ENCODE measurements at places on chromosomes 1 and 21.

- DNase-seq, result peak; percentile 77
These were observed 407 bp downstream of the CAMSAP2 start for GRCh38 chr1:200738949-200739651.

DNA sequence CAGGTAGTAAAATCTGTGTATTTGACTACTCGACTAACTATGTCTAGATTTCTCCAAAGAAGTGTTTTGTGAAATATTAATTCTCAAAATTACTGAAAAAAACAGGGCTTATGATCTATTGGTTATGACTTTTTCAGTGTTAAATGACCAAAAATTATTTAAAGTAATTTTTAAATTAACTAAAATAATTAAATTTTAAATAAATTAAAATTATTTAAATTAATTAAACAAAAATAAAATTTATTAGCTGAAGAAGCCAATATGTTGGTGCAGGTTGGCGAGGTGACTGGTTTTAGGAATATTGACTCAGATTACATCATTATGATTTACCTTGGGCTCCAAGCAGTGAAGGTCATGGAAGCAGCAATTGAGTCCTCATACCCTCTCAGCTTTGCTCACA, 483.2 kb downstream of the PTPRC start:
- no peak for DNase-seq

DNA sequence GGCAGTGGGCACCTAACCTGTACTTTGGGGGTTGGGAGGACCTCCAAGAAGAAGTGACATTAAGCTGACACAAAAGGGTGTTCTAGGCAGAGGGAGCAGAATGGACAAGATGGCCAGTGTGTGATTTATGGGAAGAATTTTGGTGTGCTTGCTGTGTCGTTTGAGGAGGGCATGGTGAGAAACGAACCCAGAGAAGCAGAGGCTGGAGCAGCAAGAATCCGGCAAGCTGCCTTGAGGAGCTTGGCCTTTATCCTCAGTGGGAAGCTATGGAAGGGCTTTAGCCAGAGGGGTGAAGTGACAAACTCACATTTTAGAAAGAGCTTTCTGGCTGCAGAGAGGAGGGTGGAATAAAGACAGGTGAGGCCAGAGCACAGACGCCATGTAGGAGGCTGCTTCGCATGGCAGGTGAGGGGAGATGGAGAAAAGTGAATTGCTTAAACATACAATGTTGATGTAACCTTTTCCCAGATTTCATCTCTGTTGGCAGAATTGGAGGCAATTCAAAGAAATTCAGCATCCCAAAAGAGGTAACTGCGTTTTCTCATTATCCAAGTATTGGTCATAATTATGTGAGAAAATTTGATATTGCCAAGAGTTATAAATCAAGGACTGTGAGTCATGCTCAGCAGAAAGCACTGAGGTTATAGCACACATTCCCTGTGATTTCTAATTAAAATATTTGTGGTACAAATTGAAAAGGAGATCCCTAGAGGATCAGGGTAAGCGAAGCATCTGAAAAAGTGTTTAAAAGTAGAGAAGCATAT, 26.5 kb downstream of the TRIM45 start:
- no peak for DNase-seq

DNA sequence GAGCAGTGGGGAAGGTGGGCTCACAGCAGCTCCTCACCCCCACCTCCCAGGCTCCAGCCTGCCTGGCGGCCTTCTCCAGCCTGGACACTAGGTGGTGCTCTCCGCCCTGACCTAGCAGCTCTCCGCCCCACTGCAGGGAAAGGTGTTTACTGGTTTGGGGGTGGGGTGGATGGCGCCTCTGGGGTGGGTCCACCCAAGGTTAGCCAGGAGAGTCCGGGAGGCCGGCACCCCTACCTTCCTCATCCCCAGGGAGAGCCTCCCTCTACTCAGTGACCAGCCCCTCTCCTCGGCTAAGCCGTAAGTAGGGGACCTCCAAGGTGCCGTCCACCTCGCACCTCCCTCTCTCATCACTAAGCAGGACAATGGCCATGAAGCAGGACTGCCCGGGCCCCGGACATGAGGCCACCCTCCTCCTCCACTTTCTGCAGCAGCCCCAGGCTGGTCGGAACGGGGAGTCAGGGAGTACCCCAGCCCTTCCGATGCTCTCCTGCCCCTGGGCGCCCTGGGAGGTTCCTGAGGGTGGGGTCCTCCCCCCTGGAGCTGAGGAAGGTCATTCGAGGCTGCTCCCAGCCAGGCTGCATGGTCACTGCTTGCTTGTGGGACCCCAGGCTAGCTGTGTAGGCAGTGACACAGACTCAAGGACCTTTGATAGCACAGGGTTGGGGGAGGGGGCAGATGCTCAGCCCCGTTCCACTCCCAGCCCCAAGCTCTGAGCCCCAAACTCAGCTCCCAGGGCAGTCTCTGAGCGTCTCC, 101.4 kb upstream of the VAMP3 start:
- peak; percentile 67 for DNase-seq

DNA sequence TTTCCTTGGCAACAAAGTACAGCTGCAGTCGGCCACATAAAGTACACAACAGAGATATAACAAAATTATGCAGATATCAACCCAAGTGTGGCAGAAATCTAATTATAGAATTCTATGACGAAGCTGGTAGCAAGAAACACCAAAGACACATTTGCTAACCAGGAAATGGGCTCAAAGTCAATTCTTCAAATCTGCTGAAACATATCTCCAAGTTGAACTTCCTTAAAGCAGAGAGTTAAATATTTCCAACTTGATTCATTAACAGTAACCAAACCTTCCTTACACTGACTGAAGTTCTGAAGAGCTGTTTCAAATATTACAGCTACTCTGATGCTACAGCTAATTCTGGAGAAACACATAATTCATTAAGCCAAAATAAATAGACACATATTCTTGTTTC, 67.6 kb upstream of the SDC3 start:
- DNase-seq, result no peak

GRCh38 chr1:26145041-26145959, 13.6 kb upstream of the FAM110D start:
- DNase-seq, result peak; percentile 90

- DNase-seq, result no peak
These were observed 592.3 kb upstream of the ADGRL2 start for GRCh38 chr1:81208441-81208840.

DNA sequence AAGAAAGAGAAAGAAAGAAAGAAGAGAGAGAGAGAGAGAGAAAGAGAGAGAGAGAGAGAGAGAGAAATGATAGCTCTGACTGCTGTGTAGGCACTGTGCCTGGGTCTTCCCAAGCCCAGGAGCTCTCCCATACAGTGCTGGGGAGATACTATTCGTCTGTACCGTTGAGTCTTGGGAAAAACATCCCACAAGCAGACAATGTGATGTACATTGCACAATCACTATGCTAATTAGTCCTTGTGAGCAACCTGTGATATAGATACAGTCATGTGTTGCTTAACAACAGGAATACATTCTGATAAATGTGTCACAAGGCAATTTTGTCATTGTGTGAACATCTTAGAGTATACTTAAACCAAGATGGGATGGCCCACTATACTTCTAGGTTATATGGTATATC, 381.0 kb downstream of the HHAT start:
- DNase-seq, result no peak

DNA sequence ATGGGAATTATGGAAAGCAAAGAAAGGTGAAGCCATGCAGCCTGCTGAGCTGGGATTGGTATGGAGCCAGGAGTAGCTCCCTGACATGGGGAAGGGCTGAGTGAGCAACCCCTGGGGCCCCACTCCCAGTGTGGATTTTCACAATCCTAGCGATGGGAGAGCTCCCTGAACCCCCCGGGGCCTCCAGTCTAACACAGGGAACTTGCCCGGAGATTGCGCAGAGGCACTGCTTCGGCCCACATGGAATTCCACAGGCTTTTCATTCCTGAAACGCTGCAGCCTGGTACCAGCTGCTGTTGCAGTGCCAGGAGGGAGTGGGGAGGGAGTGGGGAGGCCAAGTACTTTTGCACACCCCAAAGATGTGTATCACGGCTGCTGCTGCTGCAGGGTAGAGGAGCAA, 110.4 kb upstream of the C21orf91 start:
- no peak for DNase-seq

GRCh38 chr1:205451202-205451601, 4.6 kb downstream of the BLACAT1 start:
- DNase-seq, result no peak

DNA sequence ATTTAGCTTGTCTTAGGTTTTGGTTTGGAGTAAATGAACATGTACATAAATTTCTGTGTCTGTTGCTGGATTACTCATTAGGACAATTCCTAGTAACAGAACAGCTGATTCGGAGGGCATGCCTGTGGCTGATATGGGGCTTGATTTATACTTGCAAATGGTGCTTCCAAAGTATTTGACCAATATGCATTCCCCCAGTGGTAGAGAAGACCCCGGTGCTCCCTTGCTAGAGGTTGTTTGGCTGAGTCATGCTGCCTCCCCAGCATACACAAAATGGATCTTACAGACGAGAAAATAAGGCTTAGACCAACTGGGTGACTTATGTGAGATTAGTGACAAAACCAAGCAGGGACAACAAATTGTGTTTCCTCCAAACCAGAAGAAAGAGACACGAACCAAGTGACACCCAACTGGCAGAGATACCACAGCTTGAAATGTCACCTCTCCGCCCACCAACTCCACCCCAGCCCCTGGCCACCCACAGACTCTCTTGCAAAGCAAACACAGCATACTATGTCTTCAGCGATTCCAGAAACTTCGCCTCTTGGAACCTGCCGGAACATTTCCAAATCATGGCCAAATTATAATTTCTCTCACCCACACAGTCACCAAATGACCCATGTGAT, 75.9 kb upstream of the ETS2 start:
- no peak for DNase-seq

DNA sequence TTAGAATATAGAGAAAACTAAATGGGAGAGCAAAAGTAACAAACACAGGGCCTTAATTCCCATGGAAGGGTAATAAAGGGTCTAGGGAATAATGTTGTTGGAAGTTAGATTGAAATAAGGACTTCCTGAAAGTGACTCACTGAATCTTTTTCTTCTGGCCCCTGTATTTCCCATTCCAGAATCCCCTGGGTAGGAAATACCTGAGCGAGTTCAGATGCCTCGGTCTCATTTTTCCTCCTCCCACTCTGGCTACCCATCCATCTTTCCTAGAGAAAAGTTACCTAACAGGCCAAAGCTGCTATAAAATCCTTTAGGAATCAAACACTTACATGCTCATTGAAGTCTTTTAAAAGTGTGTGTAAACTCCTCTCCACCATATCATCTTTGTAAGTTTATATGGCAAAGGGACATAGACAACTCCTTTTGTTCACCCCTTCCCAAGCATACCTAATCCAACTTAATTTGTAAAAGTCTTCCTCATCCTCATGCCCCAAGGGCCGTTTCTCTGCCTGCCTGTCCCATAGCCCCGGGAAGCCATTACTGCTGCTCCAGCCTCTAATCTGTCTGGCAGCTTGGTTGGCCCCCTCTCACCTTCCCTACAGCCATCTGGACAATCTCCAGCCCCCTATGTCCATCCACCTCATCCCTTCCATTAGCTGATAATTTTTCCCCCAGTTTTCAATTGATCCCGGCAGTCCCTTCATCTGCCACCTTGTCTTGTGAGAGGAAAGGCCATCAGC, 3.3 kb upstream of the MEF2D start:
- DNase-seq, result no peak

- no peak for DNase-seq
These were observed 4.8 kb downstream of the ETV3 start for GRCh38 chr1:157133426-157133825.

DNA sequence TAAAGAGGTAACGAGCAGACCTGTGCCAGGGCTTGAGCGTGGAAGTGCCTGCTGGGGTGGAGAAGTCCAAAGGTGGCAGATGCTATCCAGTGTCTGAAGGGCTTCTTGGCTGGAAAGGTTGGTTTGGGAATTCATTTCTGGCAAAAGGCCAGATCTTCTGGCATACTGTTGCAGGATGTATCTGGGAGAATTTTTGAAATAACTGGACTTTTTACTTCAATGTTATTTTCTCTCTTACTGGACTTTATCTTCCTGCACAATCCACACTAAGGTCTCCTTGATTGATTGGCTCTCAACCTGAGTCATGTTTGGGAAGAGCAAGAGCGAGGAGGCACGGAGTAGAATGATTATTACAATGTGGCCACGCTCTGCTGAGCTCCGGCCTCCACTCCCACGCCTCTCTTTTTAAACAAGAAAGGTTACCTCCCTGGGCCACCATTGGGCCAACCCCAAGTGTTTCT, 278.4 kb downstream of the TM2D1 start:
- DNase-seq, result no peak

DNA sequence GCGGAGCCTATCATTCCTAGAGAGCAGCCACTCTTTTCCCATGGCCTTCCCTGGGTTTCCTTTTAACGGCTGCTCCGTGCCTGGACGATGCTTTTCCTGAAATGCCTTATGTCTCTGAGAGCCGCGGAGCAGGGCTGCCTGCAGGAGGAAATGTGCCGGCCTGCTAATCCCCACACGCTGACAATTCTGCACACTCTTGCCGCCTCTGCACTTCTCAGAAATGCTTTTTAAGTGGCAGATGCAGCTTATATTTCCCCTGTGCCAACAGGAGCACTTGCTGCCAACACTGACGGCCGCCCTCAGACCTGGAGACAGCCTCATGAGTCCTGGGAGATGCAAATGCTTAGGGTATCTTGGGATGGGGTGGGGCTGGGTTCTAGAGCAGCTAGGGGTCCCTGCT, 253.2 kb downstream of the GRIK3 start:
- DNase-seq, result no peak

GRCh38 chr1:211705467-211706091, 30.2 kb upstream of the NEK2 start:
- no peak for DNase-seq

DNA sequence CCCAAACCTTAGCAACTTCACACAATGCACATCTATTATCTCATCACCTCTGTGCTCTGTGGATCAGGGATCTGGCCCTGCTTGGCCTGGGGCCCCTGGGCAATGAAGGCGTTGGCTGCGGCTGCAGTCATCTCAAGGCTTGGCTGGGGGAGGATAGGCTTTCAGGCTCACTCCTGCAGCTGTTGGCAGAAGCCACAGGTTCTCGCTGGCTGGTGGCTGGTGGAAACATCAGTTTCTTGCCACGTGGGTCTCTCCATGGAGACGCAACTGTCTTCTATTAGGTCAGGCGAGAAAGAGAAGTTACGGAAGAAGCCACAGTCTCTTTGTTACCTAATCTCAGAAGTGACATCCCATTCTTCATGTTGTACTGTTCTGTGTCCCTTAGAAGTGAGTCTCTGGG, 3.6 kb upstream of the NPPA start:
- DNase-seq, result no peak

GRCh38 chr1:23810818-23811540, 10.4 kb upstream of the GALE start:
- DNase-seq, result no peak

- no peak for DNase-seq
These were observed 397.8 kb upstream of the VAMP3 start for GRCh38 chr1:7373251-7373650.

DNA sequence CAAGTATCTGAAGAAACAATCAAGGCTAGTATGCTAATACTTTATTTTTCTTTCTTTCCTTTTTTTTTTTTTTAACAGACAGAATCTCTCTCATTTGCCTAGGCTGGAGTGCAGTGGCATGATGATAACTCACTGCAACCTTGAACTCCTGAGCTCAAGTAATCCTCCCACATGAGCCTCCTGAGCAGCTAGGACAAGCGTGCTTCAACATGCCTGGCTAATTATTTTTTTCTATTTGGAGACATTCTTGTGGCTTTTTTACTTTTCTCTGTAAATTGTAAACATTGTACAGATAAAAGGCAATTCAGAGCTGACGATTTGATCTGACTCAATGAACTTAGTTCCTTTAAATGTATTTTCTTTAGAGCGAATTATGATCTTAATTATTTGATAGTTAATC, 41.4 kb downstream of the CCDC18 start:
- no peak for DNase-seq

- DNase-seq, result no peak
These were observed 856 bp downstream of the AVPR1B start for GRCh38 chr1:206116191-206116872.
